ENCODE measurements at places on chromosomes 2 and 18.

DNA sequence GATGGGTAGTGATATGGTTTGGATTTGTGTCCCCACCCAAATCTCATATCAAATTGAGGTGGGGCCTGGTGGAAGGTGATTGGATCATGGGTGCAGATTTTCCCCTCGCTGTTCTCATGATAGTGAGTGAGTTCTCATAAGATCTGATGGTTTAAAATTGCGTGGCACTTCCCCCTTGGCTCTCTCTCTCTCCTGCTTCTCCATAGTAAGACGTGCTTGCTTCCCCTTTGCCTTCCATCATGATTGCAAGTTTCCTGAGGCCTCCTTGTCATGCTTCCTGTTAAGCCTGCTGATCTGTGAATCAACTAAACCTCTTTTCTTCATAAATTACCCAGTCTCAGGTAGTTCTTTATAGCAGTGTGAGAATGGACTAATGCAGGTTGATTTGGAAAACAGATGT, 223.2 kb upstream of the APCDD1 start:
- DNase-seq: no peak

DNA sequence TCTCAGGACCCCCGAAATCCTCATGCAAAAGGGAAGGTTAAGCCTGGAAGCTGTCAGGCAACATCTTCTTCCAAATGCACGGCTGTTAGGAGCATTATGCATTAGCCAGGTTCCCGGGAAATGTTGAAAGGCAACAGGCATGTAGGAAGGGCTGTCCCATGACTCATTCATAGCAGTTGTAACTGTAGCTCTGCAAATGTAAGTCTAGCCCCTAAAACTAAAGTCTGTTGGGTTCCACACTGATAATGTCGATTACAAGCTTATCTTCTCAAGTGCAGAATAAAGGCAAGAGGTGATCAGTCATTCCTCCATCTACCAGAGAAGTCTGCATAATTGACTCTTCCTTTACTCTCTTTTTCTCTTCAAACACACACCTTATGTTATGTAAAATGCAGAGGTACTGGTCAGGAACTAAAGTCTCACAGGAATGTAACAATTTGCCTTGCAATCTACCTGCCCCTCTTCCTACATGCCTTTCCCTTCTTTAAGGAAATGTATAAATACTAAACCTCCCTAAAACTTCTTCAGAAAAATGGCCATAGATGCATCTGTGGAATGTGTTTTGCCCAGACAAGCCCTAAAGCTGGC, 99.8 kb downstream of the AKAIN1 start:
- DNase-seq: no peak

DNA sequence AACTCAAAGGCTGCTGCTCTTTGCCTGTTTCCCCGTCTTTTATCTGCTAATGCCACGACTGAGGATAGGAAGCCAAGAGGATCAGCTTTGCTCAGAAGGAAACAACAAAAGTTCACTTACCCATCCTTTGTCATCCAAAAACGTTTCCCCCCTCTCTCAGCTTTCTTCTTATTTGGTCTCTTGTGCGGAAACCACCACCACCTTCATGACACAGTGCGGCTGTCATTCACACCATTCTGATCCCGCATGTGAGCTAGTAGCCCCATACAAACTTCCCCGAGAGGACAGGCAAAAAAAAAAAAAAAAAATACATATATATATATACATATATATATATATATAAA, 656 bp downstream of the LRRTM4 start:
- no peak for DNase-seq

DNA sequence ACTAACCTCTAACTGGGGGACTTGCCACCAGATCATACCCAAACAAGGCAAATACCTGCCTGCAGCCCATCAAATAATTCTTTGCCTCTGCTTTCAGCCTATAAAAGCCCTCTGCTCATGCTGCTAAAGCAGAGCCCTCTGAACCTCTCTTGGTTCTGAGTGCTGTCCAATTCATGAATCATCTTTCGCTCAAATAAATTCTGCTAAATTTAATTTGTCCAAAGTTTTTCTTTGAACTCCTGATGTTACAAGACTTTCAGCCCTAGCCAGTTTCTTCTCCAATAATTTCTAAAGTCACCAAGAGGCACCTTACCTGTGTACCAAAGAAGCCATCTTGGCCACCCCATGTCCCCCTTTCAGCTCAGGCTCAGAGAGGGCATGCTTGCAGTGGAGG, 72.0 kb downstream of the MRO start:
- no peak for DNase-seq

- no peak for DNase-seq
Observed at GRCh38 chr2:232894746-232895145, 24.7 kb downstream of the SNORC start.

DNA sequence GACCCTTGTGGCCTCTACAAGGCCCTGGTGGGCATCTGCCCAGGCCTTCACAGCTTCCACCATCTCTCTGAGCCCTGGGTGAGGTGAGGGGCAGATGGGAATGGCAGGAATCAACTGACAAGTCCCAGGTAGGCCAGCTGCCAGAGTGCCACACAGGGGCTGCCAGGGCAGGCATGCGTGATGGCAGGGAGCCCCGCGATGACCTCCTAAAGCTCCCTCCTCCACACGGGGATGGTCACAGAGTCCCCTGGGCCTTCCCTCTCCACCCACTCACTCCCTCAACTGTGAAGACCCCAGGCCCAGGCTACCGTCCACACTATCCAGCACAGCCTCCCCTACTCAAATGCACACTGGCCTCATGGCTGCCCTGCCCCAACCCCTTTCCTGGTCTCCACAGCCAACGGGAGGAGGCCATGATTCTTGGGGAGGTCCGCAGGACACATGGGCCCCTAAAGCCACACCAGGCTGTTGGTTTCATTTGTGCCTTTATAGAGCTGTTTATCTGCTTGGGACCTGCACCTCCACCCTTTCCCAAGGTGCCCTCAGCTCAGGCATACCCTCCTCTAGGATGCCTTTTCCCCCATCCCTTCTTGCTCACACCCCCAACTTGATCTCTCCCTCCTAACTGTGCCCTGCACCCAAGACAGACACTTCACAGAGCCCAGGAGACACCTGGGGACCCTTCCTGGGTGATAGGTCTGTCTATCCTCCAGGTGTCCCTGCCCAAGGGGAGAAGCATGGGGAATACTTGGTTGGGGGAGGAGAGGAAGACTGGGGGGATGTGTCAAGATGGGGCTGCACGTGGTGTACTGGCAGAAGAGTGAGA, 2.0 kb downstream of the PROC start:
- no peak for DNase-seq

- no peak for DNase-seq
Observed at GRCh38 chr2:37588316-37588777, 83.1 kb downstream of the CDC42EP3 start.

GRCh38 chr2:118481299-118481698, 366.1 kb downstream of the EN1 start:
- DNase-seq: no peak

DNA sequence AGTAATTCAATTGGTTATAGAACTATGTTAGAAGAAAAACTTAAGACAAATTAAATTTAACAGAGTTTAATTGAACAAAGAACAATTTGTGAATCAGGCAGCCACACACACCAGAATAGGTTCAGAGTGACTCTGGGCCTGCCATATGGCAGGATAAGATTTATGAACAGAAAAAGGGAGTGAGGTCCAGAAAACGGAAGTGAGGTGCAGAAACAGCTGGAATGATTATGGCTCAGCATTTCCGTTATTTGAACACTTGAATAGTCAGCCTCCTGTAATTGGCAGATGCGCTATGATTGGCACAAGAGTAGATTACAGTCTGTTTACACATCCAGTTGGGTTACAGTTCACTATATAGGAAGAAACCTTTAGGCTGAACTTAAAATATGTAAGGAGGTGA, 99.0 kb downstream of the MBD2 start:
- DNase-seq: no peak
